ENCODE measurements at places on chromosomes 5 and 9. TPM values are rescaled to one million over a fixed set of nuclear protein-coding genes. Genes with fewer than 3 reads are reported as not detected.

Gene NAIF1
- 14.3 TPM for total RNA-seq

Gene MAP1B
- total RNA-seq: not detected

Gene NELFB
- 42.4 TPM for total RNA-seq

Gene C5orf24
- 41.7 TPM for total RNA-seq

Gene GNA14
- total RNA-seq: not detected

Gene MYMK
- not detected for total RNA-seq

Gene SLC1A3
- total RNA-seq: not detected

Gene NUTM2G
- total RNA-seq: not detected

Gene LCNL1
- total RNA-seq: 0.74 TPM

Gene FEM1C
- 15.3 TPM for total RNA-seq

Gene IQGAP2
- 66.7 TPM for total RNA-seq

Gene SPINK13
- total RNA-seq: not detected

Gene WDR38
- not detected for total RNA-seq

Gene OR13C5
- not detected for total RNA-seq

Gene SEMA6A
- not detected for total RNA-seq

DNA sequence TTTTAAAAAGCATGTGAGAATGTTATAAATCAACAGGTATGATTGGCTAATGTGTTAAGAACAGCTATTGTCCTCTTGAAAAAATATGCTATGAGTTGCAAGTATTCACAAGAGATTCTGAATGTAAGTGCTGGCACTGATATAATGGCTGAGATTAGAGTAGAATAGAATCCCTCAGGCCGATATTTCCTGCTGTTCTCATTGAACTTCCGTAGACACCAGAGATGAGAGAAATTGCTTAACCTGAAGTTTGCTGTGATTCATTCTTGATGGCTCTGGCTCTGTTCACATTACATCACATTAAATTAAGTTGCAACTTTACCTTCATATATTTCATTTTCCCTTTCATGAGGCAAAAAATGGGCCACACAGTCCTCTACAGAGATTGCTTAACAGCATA is 114.5 kb downstream of the BAAT start:
- DNase-seq: no peak

- no peak for DNase-seq
Measured at GRCh38 chr9:97565262-97565661, 63.8 kb downstream of the TMOD1 start.

DNA sequence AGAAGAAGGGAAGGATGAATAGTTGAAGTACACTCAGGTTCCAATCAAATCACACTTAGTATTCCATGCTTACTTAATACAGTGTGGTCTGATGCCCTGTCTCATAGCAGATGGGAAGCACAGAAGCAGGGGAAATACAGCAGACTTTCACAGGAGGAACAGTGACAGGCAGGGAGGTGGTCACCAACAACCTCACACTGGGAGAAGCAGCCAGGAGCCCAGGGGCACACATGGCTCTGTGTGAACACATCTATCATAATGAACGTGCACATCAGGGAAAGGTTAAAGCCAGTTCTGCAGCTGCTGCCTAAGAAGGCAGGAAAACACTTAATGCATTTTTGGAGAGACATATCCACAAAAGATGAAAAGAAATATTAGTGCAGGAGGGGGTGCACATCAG is 312.3 kb downstream of the MED10 start:
- no peak for DNase-seq

GRCh38 chr5:175521313-175521833 is 43.0 kb downstream of the SFXN1 start:
- peak; percentile 41 for DNase-seq

GRCh38 chr9:136532799-136533774 is 12.8 kb downstream of the NOTCH1 start:
- peak; percentile 81 for DNase-seq

GRCh38 chr9:123345567-123345955 is 10.4 kb upstream of the CRB2 start:
- no peak for DNase-seq

- DNase-seq: no peak
Measured at GRCh38 chr5:42984307-42984706, 55.8 kb downstream of the ANXA2R start.

GRCh38 chr5:50666261-50667022 is at the start of gene PARP8:
Gene PARP8 (plus strand): TSS chr5:50666637. CDS start chr5:50667096, 459 bp downstream.
- DNase-seq: peak; percentile 26

DNA sequence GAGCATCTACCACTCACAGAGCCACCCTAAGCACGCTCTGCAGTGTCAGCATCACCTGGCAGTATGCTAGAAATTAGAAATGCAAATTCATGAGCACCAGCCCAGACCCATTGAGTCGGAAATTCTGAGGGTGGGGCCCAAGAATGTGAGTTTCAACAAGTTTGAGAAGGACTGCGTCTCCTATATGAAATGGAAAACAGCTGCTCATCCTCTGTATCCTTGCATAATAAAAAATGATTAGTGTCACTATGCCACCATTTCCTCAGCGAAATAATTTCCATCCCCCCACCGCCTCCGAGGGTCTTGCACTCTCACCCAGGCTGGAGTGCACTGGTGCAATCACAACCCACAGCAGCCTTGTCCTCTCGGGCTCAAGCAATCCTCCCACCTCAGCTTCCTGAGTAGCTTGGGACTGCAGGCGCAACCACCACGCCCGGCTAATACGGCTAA is 1.3 kb upstream of the IQGAP2 start:
- DNase-seq: peak; percentile 5

DNA sequence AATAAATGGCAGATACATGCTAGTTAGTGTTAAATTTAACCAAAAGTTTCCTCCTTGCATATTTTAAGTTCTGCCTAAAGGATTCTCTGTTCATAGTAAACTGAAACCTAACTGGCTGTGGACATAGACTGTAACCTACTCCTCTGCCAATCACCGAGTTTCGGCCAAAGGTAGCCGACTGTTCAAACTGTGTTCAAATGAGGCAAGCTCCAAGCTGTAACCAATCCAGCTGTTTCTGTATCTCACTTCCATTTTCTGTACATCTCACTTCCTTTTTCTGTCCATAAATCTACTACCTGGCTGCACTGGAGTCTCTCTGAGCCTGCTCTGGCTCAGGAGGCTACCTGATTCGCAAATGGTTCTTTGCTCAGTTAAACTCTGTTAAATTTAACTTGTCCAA is 44.1 kb downstream of the KCNV2 start:
- no peak for DNase-seq

DNA sequence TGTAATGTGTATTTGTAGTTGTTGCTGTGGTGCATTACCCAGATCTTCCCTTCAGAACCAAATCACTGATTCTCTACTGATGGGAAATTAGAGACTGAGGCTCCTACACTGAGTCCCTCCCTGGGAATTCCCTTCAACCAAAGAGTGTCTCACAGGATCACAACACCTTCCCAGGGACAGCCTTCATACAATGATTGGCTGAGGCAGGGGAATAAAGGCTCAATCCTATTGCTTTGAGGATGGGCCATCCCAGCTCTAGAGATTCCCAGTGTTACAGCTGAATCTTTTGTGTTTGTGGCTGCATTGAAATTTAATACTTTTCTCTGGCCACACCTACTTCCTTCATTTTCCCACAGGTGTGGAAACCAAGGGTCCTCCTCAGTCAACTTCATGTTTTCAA is 96.4 kb upstream of the ELL2 start:
- DNase-seq: no peak

GRCh38 chr9:77094150-77094549 is 74.7 kb downstream of the FOXB2 start:
- DNase-seq: no peak

- no peak for DNase-seq
Measured at GRCh38 chr9:124776618-124776953, 347 bp upstream of the OLFML2A start.

DNA sequence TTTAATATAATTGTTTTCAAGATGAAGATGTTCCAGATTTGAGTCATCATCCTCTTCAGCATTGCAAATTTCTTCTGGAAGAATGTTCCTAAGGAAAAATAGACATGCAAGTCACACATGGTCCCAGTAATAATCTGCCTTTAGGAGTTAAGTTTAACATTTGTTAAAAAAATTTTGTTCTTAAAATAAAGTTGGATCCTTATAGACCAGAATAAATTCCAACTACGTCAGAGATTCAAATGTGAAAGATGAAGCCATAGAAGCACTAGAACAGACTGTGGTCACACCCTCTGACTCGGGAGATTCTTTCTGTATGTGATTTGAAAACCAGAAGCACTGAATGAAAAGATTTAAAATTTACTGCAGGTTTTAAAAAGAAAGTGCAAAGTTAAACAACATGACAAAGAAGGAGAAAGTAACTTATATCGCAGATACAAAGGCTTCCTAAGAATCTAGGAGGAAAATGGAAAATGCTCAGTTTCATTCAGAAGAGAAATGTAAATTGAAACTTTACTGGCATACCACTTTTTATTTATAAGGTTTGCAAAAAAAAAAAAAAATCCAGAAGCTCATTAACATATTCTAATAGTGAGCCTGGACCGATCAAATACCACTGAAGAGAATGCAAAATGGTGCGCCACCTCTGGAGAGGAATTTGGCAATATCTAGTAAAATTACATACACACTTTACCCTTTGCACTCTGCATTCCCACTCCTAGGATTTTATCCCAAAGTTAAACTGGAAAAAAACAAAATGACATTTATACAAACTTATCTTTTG is 14.3 kb upstream of the ASPN start:
- DNase-seq: no peak

GRCh38 chr9:6667633-6668280 is 22.2 kb upstream of the GLDC start:
- no peak for DNase-seq

DNA sequence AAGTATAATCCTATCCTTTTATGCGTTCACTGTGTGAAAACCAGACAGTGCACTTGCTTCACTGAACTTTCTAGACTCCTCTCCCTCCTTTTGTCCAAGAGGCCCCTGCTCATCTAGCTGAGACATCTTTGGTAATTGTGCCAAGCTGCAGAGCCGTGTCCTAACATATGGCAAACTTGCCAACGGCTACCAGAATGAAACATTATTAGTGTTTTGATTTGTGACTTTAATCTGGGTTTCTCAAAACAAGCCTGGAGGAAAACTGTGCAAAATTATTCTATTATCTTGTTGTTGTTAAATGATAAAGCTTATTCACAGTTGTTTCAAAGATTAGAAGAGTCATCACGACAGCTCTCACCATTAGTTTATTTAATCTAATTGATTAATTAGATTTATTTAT is 79.0 kb upstream of the RETREG1 start:
- no peak for DNase-seq

DNA sequence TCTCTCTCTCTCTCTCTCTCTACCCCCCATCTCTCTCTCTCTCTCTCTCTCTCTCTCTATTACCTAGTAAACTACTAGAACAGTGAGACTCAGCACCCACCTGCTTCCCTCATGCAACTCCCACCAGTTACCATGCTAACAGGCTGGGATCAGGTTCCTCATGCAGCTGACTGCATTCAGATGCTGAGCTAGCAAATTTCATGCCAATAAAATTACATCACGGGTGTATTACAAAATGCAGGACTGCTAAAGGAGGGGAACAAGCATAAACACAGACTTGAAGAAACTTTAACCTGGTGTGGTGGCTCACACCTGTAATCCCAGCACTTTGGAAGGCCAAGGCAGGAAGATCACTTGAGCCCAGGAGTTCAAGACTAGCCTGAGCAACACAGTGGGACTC is 76.0 kb downstream of the CEMIP2 start:
- DNase-seq: no peak

- DNase-seq: no peak
Measured at GRCh38 chr9:89175828-89176261, 2.8 kb downstream of the SHC3 start.

- no peak for DNase-seq
Measured at GRCh38 chr9:106066940-106067524, 372.7 kb downstream of the TMEM38B start.

DNA sequence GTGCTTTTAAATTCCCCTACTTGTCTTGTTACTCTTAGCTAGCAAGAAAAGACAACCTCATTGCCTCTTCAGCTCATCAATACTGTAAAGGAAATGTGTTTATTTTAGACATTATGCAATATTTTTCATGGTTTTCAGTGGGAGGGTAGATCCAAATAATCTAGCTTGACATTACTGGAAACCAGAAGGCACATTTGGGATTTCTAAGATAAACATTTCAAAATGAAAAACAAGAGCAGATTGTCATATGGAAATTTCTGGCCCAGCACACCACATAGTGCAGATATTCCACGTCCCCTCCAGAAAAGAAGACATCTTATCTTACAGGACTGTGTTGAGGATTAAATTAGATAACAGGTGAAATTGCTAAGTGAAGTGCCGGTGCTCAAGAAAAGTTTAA is 296.9 kb downstream of the MSX2 start:
- no peak for DNase-seq

DNA sequence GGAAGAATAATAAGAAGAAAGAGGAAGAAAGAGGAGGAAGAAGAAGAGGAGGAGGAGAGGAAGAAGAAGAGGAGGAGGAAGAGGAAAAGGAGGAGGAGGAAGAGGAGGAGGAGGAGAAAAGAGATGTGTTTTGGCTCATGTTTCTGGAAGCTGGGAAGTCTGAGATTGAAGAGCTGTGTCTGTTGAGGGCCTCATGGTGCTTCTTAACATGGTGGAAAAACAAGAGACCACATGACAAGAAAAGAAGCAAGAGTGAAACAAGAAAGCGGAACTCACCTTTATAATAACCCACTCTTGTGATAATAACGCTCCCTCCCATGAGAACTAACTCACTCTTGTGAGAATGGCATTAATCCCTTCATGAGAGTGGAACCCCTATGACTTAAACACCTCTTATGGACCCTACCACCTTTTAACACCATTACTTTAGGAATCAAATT is 36.1 kb upstream of the RANBP6 start:
- DNase-seq: no peak

GRCh38 chr9:108389056-108389455 is 466.7 kb downstream of the ACTL7B start:
- DNase-seq: no peak

- DNase-seq: no peak
Measured at GRCh38 chr5:147547730-147548129, 37.9 kb upstream of the DPYSL3 start.

DNA sequence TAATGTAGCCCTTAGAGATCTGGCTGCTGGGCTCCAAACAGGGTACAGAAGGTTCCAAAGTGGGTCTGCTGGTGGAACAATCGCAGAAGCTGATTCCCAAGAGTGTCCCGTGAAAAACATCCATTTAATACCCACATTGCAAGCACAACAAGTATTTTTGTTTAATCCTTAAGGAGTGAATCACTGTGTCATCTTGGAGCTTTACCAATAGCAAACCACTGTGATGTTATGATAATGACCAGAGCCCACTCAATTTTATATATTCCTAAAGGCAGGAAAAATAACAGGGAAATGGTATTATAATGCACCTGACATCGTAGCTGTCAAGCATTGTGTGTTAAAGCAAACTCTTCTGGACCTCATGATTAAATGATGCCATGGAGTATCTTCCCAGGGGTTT is 291.9 kb downstream of the FBXL7 start:
- DNase-seq: no peak

GRCh38 chr5:178110-178509 is 13.2 kb upstream of the LRRC14B start:
- DNase-seq: no peak

DNA sequence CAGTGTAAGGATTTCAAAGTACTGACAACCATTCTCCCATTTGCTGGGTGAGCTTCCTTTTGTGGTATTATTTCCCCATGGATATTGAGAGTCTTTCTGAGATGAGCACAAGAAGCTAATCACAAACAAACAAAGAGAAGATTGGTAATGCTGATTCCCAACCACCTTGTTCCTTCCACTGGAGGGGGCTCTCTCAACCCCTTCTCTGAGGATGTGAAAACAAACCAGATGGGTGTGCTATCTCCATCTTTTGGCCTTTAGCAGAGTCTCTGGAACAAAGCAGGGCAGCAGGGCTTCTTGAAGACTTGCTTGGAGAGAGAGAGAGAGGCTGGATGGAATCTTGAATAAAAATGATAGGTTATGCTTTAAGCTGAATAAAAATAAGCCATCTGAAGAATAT is 576.7 kb upstream of the ZNF462 start:
- no peak for DNase-seq

- no peak for DNase-seq
Measured at GRCh38 chr9:93045521-93045920, 13.0 kb upstream of the SUSD3 start.
